CD8-positive, alpha-beta T cell (primary cell): ENCODE measurements at places on chromosomes 4 and X.
A peak's percentile ranks its signal among the peaks of the same experiment; 100 is the strongest.

GRCh38 chrX:130080791-130081367 is 29.4 kb downstream of the ELF4 start:
- no peak for DNase-seq

GRCh38 chr4:79917246-79917645 is 155.8 kb downstream of the ANTXR2 start:
- DNase-seq: peak; percentile 54

GRCh38 chr4:106801386-106801785 is 234.7 kb downstream of the DKK2 start:
- no peak for DNase-seq

GRCh38 chr4:162245051-162245450 is 81.3 kb upstream of the FSTL5 start:
- no peak for DNase-seq

- DNase-seq: no peak
Observed at GRCh38 chr4:167606551-167606950, 372.3 kb upstream of the SPOCK3 start.

DNA sequence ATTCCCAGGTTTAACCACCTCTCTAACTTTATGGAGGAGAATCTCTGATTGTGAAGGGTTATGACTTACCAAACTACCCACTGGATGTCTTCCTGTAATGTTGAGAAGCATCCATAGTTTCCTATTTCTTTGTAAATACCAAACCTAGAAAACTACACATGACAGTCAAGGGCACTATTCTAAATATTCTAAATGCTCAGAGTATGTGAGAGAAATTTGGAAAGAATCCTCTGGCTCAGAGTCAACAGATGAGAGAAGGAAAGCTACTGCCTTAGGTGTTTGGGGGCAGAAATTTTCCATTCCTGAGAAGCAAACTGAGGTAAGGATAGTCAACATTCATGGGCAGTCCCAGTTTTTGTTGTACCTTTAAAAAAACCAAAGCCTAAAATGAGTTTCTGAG is 155.8 kb downstream of the KCNIP4 start:
- no peak for DNase-seq

GRCh38 chr4:8260656-8261111 is 8.9 kb upstream of the HTRA3 start:
- no peak for DNase-seq

DNA sequence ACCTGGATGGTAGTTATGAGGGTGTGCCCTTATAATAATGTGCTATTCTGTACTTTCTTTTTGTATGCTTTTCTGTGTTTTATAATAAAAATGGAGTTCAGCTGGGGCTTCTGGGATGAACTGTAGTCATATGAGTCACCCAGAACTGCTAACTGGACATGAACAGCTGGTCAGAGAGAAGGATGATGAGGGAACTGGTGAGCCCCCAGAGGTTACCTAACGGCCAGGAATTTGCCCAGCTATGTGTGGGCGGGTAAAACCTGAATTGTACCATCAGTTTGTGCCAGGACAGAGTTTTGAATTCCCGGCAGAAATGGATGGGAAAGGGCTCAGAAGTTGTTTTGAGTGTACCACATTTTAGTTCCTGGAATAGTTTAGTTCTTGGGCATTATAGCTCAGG is 138.0 kb upstream of the USP9X start:
- no peak for DNase-seq

DNA sequence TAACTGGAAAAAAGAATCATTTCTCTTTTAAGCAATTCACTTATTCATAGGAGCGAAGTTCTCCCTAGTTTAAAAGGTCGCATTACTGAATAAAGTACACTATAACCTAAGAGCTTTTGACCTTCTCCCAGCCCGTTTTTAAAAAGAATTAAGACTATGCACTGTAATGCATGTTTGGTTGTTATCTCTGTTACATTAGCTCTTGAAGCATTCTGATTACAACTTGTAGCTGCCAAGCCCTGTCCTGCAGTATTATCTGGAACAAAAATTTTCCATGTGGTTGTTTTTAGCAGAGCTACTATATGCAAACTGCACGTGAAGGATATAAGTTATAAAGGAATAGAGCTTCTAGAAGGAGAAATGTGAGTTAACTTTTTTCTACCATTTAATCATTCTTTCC is 8.1 kb downstream of the GAB1 start:
- no peak for DNase-seq

- DNase-seq: no peak
Observed at GRCh38 chrX:120653000-120653399, 23.1 kb upstream of the C1GALT1C1 start.
